Stimulated activated CD4-positive, alpha-beta T cell treated with anti-CD3 and anti-CD28 coated beads, TNF-alpha, amount 100 ng/mL, for 4 hours (primary cell): ENCODE measurements at places on chromosomes 6 and 20.

GRCh38 chr6:2581611-2582010 lies 169.1 kb downstream of the MYLK4 start:
- no peak for DNase-seq

GRCh38 chr20:57747861-57748481 lies 38.2 kb upstream of the PMEPA1 start:
- no peak for DNase-seq

DNA sequence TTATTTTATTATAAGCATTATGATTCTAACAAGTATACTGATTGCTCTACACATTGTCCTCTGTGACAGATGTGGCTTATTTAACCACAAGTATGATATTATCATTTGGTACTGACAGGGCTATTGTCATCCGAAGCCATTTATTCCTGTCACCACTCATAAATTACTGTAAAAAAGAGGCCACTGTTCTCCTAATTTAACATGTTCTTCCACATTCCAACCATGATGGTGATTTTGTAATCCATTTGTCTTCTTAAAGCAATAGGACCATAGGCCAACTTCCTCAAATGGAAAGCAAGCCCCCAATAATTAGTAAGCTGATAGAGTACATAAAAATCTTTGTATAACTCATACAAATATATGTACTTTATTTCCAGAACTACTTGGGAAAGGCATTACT lies 50.6 kb downstream of the FUT9 start:
- no peak for DNase-seq

DNA sequence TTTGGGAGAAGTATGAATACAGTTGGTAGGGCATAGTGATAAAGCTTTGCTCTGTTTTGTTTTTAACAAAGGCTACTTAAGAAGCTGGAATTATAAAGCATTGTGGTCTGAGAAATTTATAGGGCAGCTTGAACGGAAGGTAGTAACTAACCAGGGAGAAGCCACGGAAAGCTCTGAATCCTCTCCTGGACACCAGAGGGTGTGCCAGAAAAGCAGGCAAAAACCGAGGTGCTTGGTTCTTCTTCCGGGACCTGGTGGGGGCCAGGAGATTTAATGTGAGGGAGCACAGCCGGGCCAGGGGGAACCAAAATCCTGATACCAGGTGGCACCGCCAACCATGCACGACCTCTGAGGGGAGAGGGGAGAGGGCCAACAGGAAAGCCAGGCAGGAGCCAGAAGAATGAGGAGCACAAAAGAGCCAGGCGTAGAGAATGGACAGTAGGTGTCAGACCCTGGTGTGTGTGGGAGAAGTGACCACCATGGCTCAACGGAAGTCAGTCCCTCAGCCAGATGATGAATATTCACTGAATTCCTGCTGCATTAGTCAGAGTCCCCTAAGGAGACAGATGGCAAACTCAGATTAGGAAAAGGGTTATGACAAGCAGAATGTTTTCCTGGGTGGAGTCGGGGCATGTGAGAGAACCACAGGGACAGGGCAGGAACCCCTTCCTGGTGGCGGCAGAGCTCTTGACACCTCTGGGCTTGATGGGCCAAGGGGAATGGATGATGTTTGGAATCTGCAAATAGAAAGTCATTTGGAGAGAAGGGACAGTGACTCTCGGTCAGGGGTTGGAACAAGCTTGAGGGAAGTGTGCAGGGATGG lies 262.3 kb downstream of the ZNF217 start:
- no peak for DNase-seq

GRCh38 chr20:33113387-33113908 lies 34.0 kb downstream of the BPIFB4 start:
- DNase-seq: no peak
